ENCODE measurements at places on chromosomes 16 and 17.

- no peak for DNase-seq
These were observed 10.5 kb downstream of the PELP1 start for GRCh38 chr17:4693416-4693815.

GRCh38 chr16:79422064-79422463 is 178.5 kb downstream of the MAF start:
- DNase-seq = no peak

DNA sequence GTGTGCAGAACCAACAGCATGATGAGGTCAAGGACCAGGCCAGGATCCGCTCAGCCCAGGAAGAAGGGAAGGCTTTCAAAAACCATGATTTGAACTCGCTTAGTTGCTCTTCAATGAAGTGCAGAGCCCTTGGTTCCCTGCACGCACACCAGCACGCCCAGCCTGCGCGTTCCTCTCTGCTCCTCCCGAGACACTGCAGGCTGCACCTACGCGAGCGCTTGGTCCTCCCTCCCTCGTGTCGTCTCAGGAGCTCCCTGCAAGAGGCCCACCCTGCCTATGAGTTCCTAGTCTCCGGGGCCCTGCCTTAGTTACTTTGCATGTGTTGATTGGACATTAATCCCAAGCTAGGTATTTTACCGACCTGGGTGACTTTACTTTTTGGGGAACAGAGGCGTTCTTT is 132.9 kb upstream of the TNRC6C start:
- DNase-seq = no peak

DNA sequence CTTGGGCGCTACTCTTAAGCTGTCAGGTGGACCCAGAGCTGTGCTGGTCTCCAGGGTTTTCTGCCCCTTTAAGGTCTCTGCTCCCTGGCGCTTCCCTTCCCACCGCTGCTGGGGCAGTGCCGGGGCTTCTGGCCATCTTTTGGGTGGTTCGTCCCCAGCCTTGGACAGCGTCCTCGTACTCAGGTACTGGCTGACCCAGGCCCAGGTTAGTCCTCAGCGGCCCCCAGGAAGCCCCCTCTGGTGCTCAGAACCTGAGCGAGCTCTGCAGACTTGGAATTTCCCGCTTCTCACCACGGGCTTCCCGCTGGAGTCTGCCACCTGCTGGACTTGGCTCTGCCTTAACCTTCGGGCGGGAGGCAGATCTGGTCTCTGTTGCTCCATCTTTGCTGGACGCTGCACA is 94.1 kb upstream of the ZNF750 start:
- no peak for DNase-seq

GRCh38 chr16:70801611-70802010 is 653 bp upstream of the VAC14 start:
- DNase-seq = no peak

- no peak for DNase-seq
These were observed 3.2 kb upstream of the SLC5A2 start for GRCh38 chr16:31479751-31480150.

DNA sequence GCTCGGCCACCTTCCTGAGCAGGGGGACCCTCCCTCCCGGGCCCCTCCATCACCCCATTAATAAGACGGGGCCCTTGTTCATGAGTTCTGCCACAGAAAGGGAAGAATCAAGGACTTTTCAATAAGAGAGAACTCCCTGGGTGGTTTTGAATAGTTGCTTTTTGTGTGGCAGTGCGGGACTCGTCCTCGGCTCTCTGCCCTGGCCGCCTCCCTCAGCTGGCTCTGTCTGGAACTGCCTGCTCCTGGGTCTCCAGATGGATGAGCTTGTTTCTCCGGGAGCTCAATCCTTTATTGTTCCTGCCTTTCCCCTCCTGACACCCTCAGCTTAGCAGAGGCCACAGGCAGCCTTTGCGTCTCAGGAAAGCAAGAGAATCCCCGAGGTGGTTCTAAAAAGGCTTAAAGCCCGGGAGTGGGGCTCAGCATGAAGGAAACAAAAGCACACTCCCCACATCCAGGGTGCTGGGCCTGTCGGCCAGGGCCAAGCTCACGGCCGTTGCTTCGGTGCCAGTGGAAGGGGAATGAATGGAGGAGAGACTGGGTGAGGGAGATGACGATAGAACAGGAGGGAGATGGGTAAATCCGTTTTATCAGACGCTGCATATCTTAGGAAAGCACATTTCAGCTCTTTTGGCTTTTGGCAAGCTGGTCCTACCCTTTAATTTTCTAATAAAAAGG is 60.2 kb downstream of the RAI1 start:
- DNase-seq = no peak

- DNase-seq = no peak
These were observed 8.0 kb downstream of the CHST5 start for GRCh38 chr16:75527825-75528299.

DNA sequence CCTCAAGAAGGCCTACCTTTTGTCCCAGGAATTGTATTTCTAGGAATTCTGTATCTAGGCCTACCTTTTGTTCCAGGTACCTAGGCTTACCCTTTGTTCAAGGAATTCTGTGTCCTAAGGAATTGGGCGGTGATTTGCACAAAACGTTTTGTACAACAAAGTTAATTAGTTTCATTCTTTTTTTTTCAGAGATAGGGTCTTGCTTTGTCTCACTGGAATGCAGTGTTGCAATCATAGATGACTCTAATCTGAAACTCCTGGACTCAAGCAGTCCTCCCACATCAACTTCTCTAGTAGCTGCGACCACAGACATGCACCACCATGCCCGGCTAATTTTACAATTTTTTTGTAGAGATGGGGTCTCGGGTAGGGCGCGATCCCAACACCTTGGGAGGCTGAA is 7.0 kb downstream of the CDR2L start:
- no peak for DNase-seq

GRCh38 chr16:65105171-65105570 is 16.7 kb downstream of the CDH11 start:
- no peak for DNase-seq

- no peak for DNase-seq
These were observed 7.1 kb downstream of the ADGRG1 start for GRCh38 chr16:57635266-57636097.

GRCh38 chr16:55585631-55586030 is 19.1 kb downstream of the CAPNS2 start:
- DNase-seq = no peak

GRCh38 chr16:73794994-73795393 is 501.6 kb upstream of the PSMD7 start:
- no peak for DNase-seq

- DNase-seq = no peak
These were observed 33.7 kb downstream of the GPR139 start for GRCh38 chr16:20040011-20040410.

DNA sequence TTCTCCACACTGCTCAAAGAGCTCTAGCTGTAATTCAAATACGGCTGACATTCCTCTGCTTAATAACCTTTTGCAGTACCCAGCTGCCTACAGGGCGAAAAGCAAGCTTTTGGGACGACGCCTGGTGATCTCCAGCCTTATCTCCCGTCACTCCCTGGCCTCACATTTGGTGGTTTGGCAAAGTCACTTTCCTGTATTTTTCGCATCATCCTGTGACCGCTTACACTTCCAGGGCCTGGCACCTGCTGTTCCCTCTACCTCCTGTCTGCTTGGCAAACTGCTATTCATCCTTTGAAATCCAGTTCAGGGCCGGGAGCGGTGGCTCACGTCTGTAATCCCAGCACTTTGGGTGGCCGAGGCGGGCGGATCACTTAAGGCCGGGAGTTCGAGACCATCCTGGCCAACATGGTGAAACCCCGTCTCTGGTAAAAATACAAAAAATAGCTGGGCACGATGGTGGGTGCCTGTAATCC is 2.7 kb upstream of the BHLHA9 start:
- no peak for DNase-seq

DNA sequence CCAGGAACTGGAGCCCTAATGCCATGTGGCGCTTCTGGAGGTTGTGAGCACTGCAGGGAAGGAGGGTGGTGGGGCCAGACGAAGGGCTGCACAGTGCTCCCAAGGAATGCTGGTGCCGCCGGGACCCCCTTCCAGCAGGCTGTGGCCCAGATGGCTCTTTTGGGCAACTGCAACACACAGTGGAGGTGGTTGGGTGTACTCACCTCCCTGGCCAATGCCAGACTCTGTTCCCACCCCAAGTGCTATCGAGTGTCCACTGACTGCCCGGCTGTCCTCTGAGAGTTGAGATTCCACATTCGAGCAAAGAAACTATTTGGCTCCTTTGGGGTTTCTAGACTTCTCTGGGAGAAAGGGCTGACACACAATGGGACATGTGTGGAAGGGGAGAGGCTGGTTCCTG is 167.9 kb downstream of the RGS9 start:
- no peak for DNase-seq

- no peak for DNase-seq
These were observed 2.3 kb upstream of the PAQR4 start for GRCh38 chr16:2966808-2967191.

DNA sequence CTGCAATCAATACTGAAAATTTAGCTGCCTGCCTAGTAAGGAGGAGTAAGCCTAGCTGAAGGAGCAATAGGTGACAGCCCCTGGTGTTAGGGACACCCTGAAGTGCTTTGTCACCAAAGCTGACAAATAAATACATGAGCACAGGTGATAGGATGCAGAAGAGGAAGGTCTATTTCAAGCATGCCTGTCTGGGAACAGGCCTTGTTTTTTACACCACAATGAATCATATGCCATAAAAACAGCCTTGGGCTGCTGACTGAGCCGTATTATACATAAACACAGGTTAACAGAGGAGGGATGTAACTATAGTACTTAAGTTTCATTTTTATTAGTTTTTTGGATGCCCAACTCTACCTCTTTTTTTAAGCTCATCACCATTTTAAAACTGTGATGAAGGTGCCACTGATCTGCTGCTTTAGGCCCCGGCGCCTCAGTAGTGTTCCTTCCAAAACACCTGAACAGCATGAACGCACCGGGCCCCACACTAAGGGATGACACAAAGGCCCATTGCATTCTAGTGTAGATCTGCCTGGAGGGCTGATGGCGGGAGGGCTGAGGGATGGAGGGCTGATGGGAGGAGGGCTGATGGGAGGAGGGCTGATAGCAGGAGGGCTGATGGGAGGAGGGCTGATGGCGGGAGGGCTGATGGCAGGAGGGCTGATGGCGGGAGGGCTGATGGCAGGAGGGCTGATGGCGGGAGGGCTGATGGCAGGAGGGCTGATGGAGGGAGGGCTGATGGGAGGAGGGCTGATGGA is 150.3 kb downstream of the AATF start:
- DNase-seq = no peak

Data from iPS DF 19.7 (cell line).